ENCODE measurements at places on chromosomes 11 and 22.

DNA sequence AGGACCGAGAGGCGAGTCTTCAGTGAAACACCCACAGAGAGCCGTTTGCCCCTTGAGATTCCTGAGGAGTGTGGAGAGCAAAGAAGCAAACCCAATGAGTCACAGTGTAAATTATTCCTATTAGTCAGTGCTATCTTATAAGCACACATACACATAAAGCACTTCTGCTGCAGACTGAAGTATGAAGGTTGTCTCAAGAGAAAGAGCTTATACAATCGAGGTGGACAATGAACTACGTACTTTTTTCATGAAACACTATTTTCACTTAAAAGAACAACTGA lies 37.3 kb downstream of the GALNT18 start:
- DNase-seq = no peak

GRCh38 chr11:59801981-59802638 lies 8.5 kb downstream of the MRPL16 start:
- no peak for DNase-seq

DNA sequence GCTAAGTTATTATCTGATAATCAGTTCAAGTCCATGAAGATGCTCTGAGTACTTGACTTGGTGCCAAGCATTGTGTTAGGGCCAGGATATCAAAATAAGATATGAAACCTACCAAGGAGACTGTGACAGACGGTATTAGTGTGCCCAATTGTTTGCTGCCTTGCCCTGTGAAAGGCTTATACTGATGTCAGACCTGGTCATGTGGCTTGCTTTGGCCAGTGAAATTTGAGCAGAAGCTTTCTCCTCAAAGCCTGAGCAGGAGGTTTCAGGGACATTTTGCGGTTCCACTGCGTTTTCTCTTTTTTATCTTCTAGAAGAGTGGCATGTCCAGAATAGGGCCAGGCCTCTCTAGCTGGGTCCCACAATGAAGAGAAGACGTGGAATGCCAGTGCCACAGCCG lies 15.8 kb upstream of the PKNOX2 start:
- no peak for DNase-seq

DNA sequence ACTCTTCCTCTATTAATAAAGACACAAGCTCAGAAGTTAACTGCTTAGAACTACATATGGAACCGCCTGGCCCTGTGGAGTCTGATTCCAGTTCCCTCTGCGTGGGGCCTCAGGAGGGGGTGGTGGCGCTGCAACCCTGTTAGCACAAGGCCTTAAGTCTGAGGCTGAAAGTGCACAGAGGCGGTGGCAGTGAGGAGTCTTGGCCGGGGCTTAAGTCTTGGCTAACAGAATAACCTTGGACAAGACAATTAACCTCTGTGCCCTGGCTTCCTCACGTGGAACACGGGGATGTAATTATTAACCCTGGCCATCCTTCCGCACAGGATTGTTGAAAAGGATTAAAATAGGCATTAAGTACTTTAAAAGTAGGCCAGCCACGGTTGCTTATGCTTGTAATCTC lies 191.5 kb downstream of the CEP164 start:
- no peak for DNase-seq

DNA sequence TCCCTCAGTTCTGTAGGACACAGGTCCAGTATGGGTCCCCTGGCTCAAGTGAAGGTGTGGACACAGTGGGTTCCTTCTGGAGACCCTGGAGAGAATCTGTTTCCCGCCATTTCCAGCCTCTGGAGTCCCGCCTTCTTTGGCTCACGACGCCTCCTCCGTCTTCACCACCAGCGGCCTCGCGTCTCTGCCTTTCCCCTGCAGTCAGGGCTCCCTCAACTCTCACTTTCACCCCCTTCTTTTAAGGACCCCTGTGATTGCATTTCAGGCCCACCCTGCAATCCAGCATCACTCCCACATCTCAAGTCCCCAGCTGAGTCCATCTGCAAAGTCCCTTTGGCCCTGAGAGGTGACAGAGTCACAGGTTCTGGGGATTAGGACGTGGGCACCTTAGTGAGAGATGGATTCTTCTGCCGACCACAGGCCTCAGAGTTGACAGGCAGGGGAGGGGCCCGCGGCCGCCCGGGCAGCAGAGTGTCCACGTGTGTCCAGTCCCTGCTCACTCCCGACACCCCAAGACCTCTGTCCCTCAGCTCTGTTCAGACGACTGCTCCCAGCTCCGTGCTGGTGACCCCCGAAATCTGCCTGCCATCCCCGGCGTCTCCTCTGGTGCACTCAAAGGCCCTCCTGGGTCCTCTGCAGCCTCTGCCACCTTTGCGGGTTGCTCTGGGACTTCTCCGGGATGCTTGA lies 36.9 kb upstream of the KRTAP5-7 start:
- DNase-seq = no peak

DNA sequence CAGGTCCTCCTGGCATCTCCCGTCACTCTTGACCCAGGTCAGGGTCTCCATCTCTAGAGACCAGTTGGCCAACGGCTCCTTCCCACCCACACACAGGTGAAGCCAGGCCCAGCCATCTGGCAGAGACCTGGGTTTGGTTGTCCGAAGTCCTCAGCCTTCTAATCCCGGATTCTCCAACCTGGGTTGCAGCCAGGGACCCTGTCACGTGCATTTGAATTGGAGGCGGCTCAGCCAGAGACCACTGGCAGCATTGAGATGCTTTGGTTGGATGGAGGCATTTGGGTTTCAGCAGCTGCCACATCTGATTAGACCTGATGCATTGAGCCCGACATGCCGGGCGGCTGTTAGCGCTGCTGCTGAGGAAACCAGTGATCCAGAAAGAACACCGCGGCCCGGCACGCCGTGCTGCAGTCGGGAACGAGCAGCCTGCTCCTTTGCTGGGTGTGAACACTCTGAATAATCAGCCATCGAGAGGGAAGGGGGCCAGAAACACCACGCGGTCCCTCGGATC lies 163.2 kb downstream of the BRD1 start:
- DNase-seq = no peak

DNA sequence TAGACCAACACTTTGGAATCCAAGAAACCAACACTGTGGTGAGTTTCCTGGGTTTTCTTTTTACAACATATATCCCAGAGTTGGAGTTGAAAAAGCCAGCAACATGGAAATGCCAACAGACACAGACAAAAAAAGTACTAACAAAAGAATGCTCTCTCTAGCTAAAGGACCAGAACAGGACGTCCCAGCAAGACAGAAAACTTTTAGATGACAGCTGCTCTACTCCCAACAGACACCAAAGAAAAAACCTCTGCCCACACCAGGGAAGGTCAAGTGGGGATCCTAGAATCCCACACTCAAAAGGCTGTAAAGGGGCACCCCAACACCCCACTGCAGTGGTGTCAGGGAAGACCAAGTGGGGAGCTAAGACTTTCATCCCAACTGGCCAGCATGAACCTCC lies 23.3 kb downstream of the RRAS2 start:
- no peak for DNase-seq

GRCh38 chr22:35864545-35865165 lies 147.0 kb downstream of the APOL5 start:
- no peak for DNase-seq

GRCh38 chr11:8086001-8086479 lies 5.0 kb downstream of the TUB start:
- no peak for DNase-seq

- DNase-seq = no peak
Observed at GRCh38 chr11:279966-280705, 1.9 kb downstream of the NLRP6 start.

DNA sequence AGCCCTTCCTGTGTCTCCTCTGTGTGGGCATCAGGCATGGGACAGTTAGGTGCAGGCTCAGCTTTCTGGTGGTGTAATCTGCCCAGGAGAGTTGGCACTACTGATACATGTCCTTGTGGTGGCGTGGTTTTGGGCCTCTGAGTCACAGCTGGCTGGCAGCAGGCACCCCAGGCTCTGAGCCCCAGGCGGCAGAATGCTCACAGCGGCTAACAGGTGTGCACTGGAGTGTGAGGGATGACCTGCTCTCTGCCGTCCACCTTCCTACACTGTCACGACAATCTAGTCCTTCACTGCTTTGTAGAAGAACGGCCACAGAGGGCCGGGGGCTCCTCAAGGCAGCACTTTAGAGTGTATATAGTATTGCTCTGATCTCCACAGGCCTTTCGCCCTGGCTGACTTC lies 100.3 kb upstream of the PITPNB start:
- no peak for DNase-seq

DNA sequence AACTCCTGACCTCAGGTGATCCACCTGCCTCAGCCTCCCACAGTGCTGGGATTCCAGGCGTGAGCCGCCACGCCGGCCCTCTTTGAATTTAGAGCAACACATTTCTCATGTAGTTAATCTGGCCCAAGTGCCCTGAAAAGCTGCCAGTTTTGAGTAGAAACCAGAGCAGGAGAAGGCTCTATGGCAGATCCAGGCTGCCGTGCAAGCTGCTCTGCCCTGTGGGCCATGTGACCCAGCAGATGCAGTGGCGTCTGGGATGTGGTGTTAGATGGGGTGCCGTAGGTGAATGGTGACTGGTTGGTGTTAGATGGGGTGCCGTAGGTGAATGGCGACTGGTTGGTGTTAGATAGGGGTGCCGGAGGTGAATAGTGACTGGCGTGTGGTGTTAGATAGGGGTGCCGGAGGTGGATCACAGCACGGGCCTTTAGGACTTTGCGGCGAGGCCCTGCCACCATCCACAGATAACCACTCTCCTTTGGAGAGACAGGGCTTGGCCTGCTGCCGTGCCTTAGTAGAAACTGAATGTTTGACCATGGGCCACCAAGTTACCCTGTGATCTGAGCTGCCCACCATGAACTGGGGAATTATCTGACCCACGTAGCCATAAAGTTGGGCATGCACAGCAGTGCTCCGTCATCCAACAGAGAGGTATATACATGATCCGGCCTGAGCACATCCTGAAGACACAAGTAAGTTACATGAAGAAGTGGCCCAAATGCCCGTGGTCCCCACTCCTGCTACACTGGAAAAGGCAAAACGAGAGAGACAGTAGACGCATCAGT lies 32.7 kb downstream of the ASCL2 start:
- DNase-seq = no peak

DNA sequence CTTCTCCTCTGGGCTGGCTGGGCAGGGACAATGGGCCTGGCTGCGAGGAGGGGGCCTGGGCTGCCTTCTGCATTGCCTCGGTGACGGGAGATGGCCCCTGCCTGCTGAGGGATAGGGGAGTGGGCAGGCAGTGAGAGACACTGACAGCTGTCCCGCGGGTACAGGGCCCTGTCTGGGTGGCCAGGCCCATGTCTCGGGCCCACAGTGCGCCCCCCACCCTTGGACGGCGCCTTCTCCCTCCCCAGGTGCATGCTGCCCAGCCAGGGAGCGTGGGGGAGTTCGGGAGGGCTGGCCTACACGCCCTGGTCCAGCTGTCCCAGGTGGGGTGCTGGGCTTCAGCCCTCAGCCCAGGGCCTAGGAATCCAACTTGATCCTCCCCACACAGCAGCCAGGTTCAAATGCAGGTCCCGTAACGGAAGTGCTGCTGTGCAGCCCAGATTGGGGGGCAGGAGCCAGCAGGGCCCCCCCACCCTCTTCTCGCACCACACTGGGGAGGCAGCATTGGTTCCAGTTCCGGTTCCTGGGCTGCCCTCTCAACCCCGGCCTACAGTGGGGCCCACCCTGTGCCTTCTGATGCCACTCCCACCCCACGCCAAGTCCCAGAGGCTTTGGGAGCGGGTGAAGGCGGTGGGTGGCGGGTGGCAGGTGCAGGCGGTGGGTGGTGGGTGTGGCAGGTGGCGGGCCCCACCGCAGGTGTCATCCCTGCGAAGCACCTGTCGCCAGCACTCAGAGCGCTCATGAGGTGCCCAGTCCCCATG lies 7.3 kb upstream of the TSSC4 start:
- no peak for DNase-seq

- no peak for DNase-seq
Observed at GRCh38 chr11:115087791-115088190, 409.5 kb downstream of the NXPE2 start.

DNA sequence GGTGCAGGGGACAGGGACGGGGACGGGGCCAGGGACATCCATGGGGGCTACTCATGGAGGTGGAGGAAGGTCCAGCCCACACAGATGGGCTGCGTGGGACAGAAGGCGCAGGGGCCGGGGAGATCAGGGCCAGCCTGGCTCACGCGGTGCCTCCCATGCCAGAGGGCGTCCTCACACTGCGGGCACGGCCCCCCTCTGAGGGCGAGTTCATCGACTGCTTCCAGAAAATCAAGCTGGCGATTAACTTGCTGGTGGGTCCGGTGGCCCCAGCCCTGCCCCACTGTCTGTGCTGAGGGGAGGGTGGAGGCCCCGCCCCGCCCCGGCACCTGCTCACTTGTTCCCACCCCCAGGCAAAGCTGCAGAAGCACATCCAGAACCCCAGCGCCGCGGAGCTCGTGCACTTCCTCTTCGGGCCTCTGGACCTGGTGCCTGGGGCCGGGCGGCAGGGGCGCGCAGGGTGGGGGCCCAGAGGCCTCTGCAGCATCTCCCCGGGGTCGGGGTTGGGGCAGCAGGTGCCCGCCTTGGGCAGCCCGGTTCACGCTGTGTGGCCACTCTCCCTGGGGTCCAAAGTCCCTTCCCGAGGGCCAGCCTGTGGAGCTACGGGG lies 15.8 kb downstream of the EPS8L2 start:
- DNase-seq = no peak

- no peak for DNase-seq
Observed at GRCh38 chr22:21682385-21683175, 16.8 kb downstream of the PPIL2 start.

DNA sequence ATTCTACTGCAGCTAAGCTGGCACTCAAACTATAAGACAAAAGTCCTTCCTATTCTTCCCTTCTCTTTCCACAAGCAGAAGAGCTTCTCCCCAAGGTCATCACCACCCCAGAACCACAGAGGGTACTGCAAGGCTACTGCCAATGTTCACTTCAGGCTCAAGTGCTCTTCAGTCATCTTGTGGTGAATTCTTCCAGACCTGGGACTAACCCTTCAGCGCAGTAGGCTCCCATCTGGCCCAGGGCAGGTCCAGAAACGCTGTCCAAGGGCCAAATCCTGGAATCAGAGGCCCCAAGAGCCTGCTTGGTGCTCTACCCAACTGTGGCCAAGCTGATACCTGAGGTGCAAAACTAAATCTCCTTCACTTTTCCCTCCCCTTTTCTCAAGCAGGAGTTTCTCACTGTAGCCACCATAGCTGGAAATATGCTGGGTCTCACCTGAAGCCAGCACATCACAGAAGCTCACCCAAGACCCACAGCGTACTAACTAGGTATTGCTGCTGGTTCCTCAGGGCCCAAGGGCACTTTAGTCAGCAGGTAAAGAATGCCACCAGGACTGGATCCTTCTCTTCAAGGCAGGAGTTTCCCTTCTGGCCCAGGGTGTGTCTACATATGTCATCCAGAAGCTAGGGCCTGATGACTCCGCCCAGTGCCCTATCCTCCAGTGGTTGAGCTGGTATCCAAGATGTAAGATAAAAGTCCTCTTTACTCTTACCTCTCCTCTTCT lies 27.8 kb downstream of the FCHSD2 start:
- no peak for DNase-seq

- peak; percentile 62 for DNase-seq
Observed at GRCh38 chr22:44701824-44702478, at the start of gene PRR5. PRR5 (plus strand) TSS chr22:44702204; CDS start chr22:44702475, 271 bp downstream.

GRCh38 chr11:69106031-69106811 lies 49.5 kb upstream of the SMIM38 start:
- no peak for DNase-seq

GRCh38 chr11:80048513-80048912 lies 607.7 kb upstream of the TENM4 start:
- DNase-seq = no peak

Data from AG09319 (cell line).